ENCODE measurements at places on chromosomes 5 and 9. TPM values are rescaled to one million over a fixed set of nuclear protein-coding genes. Genes with fewer than 3 reads are reported as not detected.

GRCh38 chr5:42923710-42924109 is 112.0 kb upstream of the SELENOP start:
- no peaks in the 10 kb centered on the region for H3K4me1 ChIP-seq
- no peaks in the 10 kb centered on the region for H3K36me3 ChIP-seq
- no peak overlapping the region for H3K27ac ChIP-seq
- H3K27me3 ChIP-seq: no peaks in the 10 kb centered on the region
- no peak for DNase-seq

RNF20 gene
- 37.2 TPM for total RNA-seq

SPIN1 gene
- total RNA-seq: 22.1 TPM

GRCh38 chr5:148858106-148858505 is 31.7 kb downstream of the ADRB2 start:
- H3K27ac ChIP-seq: no peak overlapping the region
- peaks cover 4% of the 10 kb centered on the region for H3K4me1 ChIP-seq
- H3K36me3 ChIP-seq: no peaks in the 10 kb centered on the region

GRCh38 chr5:166338801-166339200 is 1952.6 kb upstream of the WWC1 start:
- no peak for DNase-seq
- H3K4me3 ChIP-seq: no peak overlapping the region
- H3K36me3 ChIP-seq: no peaks in the 10 kb centered on the region
- no peaks in the 10 kb centered on the region for H3K4me1 ChIP-seq
- H3K27me3 ChIP-seq: no peaks in the 10 kb centered on the region
- no peak overlapping the region for H3K27ac ChIP-seq

DNA sequence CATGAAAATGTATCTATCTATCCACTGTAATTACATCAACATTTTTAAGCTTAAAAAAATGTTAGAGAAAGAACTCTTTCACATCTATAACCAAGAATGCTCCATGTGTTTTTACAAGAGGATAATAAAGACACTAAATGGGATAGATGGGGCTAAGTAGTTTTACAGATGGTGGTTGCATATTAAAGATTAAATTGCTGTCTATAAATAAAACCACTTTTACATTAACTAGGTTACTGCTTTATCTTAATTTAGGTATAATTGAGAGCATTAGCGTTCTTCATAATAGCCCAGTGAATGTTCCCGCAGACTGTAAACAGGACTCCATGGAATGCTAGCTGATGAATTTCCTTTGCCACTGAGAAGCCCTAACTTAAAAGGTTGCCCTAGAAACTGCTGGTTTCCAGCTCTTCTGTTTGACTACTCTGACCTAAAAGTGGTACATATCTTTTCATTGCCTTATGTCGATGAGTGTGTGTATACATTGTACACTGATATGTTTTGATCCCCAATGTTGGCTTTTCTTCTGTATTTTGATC is 117.9 kb downstream of the SGCD start:
- no peak for DNase-seq
- H3K27me3 ChIP-seq: peaks cover 29% of the 10 kb centered on the region
- H3K36me3 ChIP-seq: no peaks in the 10 kb centered on the region

DNA sequence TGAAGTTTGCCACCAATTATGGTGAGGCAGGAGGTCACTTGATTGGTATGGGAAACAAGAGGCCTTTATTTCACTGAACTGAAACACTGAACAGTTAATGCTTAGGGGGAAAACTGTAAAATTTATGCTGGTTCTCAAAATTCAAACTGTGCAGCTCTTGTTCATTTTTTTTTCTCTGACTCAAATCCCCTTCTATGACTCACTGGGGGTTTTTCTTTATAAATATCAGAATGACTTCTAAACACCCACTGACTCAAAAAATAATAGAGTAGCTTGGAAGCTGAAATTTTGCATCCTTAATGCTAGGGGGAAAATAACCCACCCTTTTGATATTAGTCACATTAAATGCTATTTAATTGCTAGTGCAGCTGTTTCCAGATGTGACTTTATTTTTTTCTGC is 24.1 kb upstream of the OTP start:
- H3K4me1 ChIP-seq: peaks cover 15% of the 10 kb centered on the region
- H3K36me3 ChIP-seq: no peaks in the 10 kb centered on the region
- no peak for DNase-seq
- H3K27ac ChIP-seq: no peak overlapping the region
- peaks cover 18% of the 10 kb centered on the region for H3K27me3 ChIP-seq

DNA sequence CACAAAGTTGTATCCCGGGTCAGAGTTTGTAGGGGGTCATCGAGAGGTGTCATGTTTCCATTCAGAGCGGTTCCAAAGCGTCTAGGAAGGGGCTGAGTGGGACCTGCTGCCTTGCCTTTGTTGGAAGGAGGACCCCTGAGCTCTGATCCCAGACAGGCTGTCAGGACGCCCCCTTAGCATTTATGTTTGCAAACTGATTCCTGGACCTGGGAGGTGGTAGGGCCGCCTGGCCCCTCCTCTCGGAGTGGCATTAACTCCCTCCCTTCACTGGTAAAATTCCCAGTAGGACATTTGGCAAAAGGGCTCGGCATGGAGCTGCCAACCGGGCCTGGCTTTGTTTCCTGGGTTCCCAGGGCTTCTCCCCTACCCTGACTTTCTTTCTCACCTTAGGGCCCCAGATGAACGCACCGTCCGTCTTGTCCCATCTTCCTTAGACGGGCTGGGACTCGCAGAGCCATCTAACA is 2.5 kb downstream of the JADE2 start:
- H3K27me3 ChIP-seq: no peaks in the 10 kb centered on the region
- peaks cover 54% of the 10 kb centered on the region for H3K4me1 ChIP-seq
- H3K4me3 ChIP-seq: peak overlapping the region; percentile 99
- peak overlapping the region; percentile 55 for H3K27ac ChIP-seq
- H3K36me3 ChIP-seq: peaks cover 2% of the 10 kb centered on the region

C1QTNF3 gene
- total RNA-seq: 2.4 TPM

KCNN2 gene
- not detected for total RNA-seq

NR5A1 gene
- not detected for total RNA-seq
